GM12891 (cell line): ENCODE measurements at places on chromosomes 4 and X.

GRCh38 chr4:41559940-41560516, 22.1 kb downstream of the LIMCH1 start:
- DNase-seq: no peak

DNA sequence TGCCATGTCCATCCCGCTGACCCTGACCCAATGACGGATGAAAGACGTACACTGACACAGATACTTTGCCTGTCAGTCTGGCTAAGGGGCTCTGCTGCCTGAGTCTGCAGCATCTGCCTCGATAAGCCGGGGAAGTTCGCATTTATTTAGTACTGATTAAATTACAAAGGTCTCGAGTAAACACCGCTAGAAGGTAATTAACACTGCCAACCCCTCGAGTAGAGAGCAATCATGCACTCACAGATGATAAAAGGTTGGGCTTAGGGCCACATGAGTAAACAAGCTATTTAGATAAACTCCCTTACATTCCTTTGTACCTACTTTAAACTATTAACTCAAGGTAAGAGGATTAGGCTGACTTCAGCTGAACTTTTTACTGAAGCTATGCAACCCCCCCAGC, 16.0 kb upstream of the RBMXL3 start:
- DNase-seq: no peak

DNA sequence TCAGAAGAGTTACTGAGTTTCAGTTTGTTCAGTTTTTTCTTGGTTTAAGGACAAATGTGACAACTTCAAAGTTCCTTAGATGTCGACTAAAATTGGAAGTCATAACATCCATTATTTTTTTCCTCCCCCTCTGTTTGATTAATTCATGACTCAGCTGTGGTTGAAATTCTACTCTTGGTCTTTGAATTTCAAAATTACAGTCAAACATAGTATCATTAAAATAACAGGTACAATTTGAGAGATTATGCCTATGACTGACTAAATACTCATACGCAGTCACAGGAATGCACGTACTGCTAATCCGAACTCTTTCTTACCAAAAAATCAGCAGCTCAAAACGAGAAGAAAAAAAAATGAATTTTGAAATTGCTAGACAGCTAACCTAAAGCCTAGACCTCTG, 1434.8 kb downstream of the RAPGEF2 start:
- no peak for DNase-seq

DNA sequence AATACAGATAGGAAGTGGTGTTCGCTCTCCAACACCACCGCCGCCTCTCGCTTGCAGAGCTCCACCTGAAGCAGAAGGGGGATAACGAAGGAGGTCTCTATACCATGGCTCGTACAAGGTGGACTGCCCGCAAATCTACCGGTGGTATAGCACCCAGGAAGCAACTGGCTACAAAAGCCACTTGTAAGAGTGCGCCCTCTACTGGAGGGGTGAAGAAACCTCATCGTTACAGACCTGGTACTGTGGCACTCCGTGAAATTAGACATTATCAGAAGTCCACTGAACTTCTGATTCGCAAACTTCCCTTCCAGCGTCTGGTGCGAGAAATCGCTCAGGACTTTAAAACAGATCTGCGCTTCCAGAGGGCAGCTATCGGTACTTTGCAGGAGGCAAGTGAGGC, 5.2 kb upstream of the BMP15 start:
- DNase-seq: no peak

DNA sequence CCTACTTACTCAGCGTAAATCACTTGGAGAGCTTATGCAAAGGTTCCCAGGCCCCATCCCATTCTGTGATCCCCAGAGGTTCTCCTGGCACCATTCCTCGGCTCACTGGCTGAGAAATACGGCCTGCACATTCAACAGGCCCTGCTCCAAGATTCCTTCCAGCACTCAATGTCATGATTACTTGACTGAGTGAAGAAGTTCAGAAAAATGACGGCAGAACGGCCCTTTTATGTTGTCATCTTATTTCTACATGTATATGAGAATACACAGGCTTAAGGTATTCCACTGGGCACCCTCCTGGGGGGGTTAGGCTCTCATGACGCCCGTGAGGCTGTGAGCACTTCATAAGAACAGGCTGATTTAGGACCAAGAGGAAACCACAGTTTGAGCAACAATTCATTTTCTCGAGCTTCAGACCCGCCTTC, 190.6 kb downstream of the NSUN7 start:
- DNase-seq: no peak

DNA sequence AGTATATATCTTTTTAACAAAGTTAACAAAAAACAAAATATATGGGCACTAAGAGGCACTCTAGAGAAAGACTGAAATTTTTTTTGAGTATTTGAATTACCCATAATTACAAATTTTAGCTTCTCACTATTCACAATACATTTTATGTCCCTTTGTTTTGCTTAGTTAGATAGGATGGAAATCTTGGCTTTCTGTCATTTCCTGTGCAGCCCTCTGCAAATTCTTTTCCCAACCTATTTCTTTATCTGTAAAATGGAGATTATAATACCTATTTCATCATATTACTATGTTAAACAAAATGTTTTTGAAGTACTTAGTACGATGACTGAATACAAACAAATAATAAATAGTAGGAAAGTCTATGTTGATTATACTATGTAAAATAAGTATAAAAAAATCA, 710.0 kb downstream of the CCSER1 start:
- no peak for DNase-seq

DNA sequence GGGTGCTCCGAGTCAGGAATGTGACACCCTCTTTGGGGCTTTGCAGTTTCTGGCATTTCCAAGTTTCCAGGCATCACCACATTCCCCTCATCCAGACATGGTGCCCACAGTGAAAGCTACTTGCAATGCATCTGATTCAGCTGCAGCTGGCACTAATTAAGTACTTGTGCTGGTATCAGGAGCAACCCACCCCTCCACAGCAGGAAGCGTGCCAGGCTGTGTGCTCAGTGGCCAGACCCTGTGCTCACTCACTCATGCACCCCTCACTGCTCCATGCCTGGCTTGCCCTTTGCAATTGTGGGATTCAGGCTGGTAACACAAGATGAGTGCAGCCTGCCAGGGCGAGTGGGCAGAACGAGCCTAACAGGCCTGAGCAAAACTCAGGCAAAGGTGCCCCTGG, 271.2 kb downstream of the EPHA5 start:
- DNase-seq: no peak

GRCh38 chr4:177393236-177393635, 49.0 kb downstream of the AGA start:
- DNase-seq: no peak

DNA sequence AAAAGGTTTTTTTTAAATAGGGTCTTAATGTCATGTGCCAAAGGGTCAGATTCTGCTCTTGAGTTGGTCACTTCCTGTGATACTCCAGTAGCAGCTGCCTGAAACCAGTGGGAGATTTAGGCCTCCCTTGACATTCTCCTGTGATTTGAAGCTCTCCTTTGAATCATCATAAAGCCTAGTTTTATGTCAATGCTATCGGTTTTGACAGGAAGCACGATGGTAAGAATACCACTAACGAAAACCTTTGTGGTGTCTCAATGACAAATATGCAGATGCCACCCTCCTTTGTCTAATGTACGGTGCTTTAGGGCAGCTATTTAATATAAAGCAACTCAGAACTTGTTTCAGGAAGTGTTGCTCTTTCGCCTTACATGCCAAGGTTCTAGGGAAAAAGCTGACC, 44.2 kb downstream of the CCNI start:
- DNase-seq: no peak

DNA sequence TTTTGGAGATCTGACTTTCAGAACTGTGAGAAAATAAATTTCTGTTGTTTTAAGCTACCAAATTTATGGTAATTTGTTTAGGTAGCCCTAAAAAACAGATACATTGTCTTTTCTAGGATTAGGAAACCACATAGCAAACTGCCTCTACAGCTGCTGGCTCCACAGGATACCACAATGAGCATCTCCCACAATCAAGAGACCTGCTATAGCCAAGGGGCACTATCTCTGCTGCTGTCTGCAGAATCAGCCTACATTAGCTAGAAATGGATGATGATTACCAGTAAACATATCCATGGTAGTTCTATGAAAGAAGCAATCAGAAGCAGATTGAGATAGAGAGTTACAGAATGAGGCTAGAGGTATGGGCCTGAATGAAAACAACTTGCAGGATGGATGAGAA, 244.4 kb upstream of the NDST4 start:
- DNase-seq: no peak

GRCh38 chr4:82469791-82470345, 39.5 kb downstream of the ENOPH1 start:
- DNase-seq: no peak

DNA sequence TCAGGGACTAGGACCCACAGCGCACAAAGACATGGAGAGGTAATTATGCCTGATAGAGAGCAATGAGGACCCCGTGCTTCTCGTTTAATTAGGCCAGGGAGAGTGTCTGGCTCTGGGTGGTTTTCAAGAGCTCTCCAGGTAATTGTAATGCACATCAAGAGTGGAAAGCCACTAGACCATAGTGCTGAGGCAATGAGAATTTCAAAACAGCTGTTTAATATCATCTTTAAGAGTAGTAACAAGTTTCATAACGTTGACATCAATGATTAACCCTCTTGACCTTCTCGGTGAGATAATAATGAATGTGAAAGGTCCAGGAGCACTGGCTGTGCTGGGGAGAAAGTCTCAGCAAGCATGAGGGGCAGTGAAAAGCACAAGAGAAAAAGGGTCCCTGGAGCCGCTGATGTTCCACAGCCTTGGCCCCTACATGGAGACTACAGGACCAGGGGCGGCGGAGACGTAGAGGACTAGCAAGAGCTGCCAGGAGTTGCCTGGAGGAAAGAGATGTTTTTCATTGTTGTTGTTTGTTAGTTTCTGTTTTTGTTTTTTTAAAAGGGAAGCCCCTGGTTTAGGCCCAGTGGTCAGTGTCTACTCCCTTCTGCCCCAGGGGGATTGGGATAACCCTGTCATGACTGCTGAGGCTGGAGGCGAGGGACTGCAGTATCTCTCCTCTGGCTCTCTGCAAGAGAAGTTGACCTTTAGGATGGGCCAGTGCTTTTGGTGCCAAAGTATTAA, 14.8 kb upstream of the CXCR3 start:
- no peak for DNase-seq

GRCh38 chr4:167190379-167190778, 43.9 kb downstream of the SPOCK3 start:
- DNase-seq: no peak

- no peak for DNase-seq
Measured at GRCh38 chr4:37978248-37978924, 18.2 kb downstream of the PTTG2 start.

GRCh38 chr4:122906859-122907305, 15.5 kb downstream of the NUDT6 start:
- DNase-seq: no peak

DNA sequence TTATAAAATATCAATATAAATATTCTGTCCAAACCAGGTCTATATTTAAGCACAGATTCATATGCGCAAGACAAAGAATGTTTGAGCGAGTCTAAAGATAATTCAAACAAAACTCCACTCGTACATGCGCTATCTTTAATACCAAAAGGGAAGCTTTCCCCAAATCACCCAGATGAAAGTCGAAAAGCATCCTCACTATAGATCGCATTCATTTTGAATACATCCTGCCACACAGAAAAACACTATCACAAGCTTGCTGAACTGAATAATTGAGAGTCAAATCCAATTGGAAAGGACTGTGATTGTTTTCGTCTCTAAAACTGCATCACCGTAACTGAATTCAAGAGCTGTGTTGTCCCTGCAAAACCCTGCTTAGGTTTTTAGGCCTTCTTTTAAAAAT, 685 bp downstream of the TASL start:
- no peak for DNase-seq

- no peak for DNase-seq
Measured at GRCh38 chr4:8184061-8184460, 15.0 kb upstream of the SH3TC1 start.
